ENCODE measurements at places on chromosomes 2 and 18.

DNA sequence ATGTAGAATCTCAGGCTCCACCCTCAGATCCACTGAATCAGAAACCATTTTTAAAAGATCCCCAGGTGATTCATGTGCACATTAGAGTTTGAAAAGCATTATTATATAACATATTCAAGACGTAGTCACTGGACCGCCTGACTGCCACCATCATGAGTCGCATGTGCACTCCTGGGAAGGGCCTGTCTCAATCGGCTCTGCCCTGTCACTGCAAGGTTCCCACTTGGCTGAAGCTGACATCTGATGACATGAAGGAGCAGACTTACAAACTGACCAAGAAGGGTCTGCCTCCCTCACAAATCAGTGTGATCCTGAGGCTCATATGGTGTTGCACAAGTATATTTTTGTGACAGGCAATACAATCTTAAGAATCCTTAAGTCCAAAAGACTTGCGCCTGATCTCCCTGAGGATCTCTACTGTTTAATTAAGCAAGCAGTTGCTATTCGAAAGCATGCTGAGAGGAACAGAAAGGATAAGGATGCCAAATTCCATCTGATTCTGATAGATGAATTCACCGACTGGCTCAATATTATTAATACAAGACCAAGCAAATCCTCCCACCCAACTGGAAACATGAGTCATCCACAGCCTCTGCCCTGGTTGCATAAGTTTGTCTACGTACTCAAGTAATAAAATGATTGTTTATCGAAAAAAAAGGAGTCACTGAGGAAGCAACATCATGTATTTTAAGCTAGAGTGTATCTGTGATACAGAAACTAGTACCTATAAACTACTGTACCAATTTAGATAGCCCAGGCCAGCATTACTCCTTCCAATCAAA, 26.2 kb downstream of the ATAD2B start:
- DNase-seq: no peak

DNA sequence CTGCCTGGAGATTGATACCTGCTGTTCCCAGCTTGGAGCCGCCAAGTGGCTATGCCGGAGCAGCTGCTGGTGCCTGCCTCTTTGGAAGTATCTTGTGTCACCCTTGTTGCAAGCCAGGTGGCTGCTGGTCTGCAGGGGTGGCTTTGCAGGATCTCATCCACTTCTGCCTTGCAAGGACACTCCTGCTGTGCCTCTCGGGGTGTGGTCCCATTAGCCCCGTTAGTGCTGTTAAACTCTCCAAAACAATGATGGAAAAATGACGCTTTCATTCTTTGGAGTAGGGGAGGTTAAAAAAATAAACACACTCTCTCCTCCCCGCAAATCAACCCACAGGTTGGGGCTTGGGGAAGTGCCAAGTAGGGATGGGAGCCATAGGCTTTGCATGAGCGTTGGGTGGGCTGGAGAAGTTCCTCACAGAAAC, 352.8 kb downstream of the RNF144A start:
- DNase-seq: no peak

DNA sequence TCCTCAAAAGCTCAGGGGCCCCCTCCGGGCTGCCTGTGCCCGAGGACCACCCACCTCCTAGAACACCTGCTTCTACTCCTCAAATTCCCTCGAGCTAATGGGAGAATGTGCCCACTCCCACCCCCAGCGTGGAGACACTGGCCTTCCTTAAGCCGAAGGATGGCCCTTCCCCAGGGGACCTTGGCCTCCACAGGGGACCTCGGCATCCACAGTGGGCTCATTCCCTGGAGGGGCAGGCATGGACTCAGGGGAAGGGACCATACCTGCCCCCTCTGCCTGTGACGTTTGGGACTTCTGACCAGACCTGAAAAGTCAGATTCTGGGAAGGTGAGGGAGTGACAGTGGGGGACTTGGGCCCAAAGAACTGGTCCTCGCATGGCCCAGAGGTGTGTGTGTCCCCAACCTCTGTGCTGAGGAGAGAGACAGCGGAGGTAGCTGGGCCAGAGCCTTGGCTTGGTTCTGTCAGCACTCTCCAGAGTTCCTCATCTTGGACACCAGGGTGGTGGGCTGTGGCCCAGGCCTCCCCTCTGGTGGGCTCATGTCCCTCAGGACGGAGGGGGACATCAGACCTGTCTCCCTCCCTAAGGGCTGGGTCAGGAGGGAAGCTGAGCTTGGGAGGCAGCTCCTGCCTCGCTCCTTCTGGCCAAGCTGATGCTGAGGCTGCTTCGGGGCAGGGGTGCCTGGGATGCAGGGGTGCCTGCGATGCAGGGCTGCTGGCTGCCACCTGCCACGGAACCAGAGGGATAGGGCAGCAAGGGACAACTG, 240.4 kb downstream of the HAUS1 start:
- no peak for DNase-seq

DNA sequence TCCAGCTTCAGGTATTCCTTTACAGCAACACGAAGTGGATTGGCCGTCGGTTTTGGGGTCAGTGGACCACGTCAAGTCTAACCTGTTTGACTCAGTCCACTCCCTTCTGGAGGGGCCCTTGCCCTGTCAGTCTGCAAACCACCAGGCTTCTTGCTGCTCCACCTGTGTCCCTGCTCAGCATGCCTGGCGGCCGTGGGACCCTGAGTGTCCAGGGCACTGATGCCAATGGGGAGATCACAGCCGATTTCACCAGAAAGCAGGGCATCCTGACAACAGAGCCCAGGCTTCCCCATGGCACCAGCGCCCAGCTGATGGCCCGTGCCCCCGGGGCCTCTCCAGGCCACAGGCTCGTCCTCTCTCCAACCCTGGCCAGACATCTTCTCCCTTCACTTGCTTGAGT, 41.2 kb upstream of the HS6ST1 start:
- no peak for DNase-seq

Data from stimulated activated CD8-positive, alpha-beta memory T cell treated with anti-CD3 and anti-CD28 coated beads, Interleukin-7, amount 100 ng/mL, for 24 hours (primary cell).